Body of pancreas (tissue), 4 donors: ENCODE measurements at places on chromosomes 7 and 10. TPM values are rescaled to one million over a fixed set of nuclear protein-coding genes. Genes with fewer than 3 reads are reported as not detected.

Gene CYP3A4
- total RNA-seq: 267 TPM

Gene COBL
- 25.4 TPM for total RNA-seq

Gene FOXP2
- total RNA-seq: 15.5 TPM

Gene JAZF1
- total RNA-seq: 4.9 TPM

Gene ZNF804B
- total RNA-seq: under 0.01 TPM

Gene NRG3
- total RNA-seq: 0.26 TPM

Gene CLRN3
- 0.26 TPM for total RNA-seq

DNA sequence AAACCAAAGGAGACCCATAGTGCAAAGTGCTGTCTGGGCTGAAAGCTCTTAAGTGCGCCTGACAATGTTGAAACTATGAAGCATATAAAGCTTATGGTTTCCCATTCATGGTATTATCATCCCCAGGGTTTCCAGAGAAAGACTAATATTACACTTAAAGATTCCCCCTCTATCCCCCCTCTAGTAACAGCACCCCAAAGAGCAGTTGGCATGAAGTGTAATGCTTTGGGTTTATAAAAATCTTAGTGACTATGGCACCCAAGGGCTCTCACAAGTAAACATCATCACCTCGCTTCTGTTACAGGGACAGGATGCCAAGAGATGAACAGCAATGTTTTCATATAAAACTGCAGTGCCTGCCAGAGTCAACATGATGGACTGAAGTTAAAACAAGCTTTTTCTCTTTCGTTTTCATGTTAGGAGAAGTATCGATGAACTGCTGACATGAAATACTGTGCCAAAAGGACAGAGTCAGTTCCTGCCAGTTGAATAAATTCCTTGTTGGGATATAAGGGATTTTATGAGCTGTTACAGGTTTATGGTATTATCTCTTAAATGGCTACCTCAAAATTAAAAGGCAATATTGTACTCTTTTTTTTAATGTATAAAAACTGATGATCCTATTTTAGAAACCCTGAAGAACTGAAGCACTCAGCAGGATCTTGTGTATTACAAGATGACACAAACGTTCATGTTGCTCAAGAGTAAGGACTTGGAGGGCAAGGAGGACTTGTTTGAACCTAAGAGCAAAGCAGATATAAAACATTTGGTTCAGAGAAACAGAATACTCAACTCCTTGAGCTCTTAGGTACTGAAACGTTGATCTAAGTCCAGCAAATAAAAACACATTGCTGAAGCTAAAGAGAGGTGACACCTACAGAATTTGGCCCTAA, 203.7 kb upstream of the IMMP2L start:
- H3K36me3 ChIP-seq: peaks cover 2% of the 10 kb centered on the region
- no peak overlapping the region for H3K4me3 ChIP-seq
- no peak overlapping the region for H3K27ac ChIP-seq
- DNase-seq: no peak

DNA sequence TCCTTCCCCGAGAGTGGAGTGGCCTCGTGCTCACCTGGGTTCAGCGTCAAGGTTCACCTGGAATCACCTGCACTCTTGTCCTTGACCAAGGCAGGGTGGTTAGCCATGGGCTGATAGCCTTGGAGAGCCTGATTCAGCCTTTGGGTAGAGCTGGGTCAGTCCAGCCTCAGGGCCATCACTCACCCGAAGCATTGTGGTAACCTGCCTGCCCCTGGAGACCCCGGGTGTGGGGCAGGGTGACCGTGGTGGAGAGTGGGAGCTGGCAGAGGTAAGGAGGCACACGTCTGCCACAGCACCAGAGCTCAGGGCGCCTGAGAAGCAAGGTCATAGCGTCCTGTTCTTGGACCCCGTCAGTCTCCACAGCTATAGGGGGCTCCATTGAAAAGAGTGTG, 27.8 kb upstream of the WDFY4 start:
- no peak overlapping the region for H3K4me3 ChIP-seq
- H3K27me3 ChIP-seq: no peaks in the 10 kb centered on the region
- DNase-seq: no peak
- H3K36me3 ChIP-seq: no peaks in the 10 kb centered on the region
- peaks cover 17% of the 10 kb centered on the region for H3K4me1 ChIP-seq

GRCh38 chr7:139775829-139776266, 1.9 kb downstream of the HIPK2 start:
- peak; percentile 82 for DNase-seq
- H3K27me3 ChIP-seq: no peaks in the 10 kb centered on the region
- H3K4me1 ChIP-seq: peaks cover 53% of the 10 kb centered on the region
- H3K27ac ChIP-seq: peak overlapping the region; percentile 94
- H3K36me3 ChIP-seq: no peaks in the 10 kb centered on the region

DNA sequence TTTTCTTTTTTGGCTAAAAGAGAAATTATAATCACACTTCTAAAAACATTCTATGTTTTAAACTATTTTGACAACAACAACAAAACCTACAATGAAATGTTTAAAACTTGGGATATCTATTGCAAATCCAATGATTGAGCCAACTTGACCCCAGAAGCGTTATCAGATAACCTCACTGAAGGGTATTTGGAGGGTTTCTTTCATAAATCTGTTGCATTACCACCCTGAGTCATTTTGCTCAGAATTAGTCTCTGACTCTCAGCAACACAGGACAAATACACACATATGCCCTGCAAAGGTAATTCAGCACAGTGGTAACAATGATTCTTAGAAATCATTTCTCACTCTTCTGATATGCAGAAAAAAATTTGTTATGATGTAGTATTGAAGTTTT, 2.3 kb upstream of the COL1A2 start:
- no peaks in the 10 kb centered on the region for H3K36me3 ChIP-seq
- H3K4me3 ChIP-seq: no peak overlapping the region
- DNase-seq: no peak
- H3K4me1 ChIP-seq: peaks cover 10% of the 10 kb centered on the region
- H3K27me3 ChIP-seq: peaks cover 8% of the 10 kb centered on the region

DNA sequence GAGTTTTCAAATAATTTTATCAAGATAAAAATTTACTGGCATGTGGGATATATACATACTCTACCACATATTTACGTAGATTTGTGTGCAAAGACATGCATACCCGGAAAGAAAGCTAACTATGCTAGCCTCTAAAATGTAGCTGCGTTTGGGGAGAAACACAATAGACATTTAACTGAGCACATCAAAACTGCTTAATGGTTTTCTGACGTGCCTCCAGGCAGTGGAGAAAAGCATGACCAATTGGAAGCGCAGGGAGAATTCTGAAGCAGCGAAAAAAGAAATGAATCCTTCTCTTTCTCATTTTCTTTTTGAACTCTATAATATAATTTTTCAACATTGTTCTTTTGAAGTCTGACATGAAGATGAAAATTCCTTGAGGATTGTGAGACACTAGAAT, 60.3 kb upstream of the LYZL1 start:
- H3K36me3 ChIP-seq: no peaks in the 10 kb centered on the region
- no peak overlapping the region for H3K4me3 ChIP-seq
- H3K4me1 ChIP-seq: no peaks in the 10 kb centered on the region
- no peaks in the 10 kb centered on the region for H3K27me3 ChIP-seq

DNA sequence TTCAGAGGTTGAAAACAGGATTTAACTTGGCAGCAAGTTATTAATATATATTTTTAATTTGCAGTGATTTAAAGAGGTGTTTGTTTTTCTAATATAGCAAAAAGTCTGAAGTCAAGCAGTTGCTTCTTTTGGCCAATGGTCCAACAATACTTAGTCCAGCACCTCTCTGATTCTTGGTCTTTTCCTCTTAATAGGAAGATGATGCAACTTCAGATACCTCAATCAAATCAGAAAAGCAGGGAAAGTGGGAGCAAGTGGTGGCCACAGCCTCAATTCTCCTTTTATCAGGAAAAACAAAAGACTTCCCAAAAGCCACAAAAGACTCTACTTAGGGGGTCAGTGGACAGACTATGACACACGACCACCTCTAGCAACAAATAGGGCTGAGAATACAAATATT, 133.6 kb upstream of the LRGUK start:
- DNase-seq: no peak
- no peak overlapping the region for H3K4me3 ChIP-seq
- no peaks in the 10 kb centered on the region for H3K36me3 ChIP-seq
- H3K27ac ChIP-seq: no peak overlapping the region

DNA sequence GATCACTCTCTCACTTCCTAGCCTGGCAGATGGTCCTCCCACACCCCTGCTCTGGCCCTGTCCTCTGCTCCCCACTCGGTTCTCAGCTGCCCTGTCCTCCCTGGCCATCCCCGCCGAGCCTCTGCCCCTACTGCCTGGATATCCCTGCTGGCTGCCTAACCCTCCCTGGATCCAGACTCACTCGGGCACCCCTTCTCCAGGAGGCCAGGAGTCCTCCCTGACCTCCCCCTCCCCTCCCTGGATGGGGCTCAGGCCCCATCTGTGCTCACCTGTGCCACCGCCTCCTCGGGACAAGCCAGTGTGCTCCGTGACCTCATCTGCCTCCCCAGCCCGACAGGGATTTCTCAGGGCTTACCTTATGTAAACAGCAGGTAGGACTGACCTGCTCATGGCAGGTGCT, 406.1 kb downstream of the TCERG1L start:
- no peak overlapping the region for H3K4me3 ChIP-seq
- DNase-seq: no peak
- no peaks in the 10 kb centered on the region for H3K4me1 ChIP-seq

- no peaks in the 10 kb centered on the region for H3K36me3 ChIP-seq
- H3K27ac ChIP-seq: no peak overlapping the region
- DNase-seq: no peak
These were observed 100.9 kb upstream of the DPP6 start for GRCh38 chr7:153951316-153951715.

DNA sequence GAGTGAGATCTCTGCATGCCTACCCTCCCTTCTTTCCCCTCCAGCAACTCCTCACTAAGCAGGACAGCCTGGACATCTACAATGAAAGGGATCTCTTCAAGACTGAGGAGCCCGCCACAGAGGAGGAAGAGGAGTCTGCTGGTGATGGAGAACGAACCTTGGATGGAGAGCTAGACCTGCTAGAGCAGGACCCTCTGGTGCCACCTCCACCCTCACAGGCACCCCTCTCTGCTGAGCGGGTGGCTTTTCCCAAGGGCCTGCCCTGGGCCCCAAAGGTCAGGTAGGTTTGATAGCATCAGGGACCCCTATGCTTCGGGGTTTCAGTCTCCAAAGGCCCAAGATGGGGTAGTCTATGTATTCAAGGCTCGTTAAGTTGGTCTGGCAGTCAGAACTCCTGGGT, 23.9 kb downstream of the STRIP2 start:
- H3K4me3 ChIP-seq: no peak overlapping the region
- H3K27me3 ChIP-seq: no peaks in the 10 kb centered on the region
- no peak for DNase-seq
- peaks cover 12% of the 10 kb centered on the region for H3K4me1 ChIP-seq
- no peak overlapping the region for H3K27ac ChIP-seq
- no peaks in the 10 kb centered on the region for H3K36me3 ChIP-seq

DNA sequence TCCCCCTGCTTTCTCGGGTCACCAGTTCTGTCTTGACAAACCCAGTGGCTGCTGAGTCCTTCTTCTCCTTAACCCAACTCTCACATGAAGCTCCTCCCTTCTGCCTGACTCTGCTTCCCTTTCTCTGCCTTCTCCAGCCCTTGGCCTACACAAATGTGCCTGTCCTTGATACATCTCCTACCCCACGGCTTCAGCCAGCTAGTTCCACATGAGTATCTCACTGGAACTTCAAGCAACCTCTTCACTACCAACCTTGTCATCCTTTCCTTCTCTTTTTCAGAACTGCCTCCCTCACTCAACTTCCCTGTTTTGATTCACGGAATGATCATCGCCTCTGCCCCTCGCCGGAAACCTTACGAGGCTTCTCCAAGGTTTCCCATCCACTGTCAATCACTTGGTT, 55.9 kb downstream of the PDIA4 start:
- H3K27me3 ChIP-seq: no peaks in the 10 kb centered on the region
- DNase-seq: no peak
- no peak overlapping the region for H3K4me3 ChIP-seq
- H3K4me1 ChIP-seq: no peaks in the 10 kb centered on the region
- H3K36me3 ChIP-seq: no peaks in the 10 kb centered on the region
- H3K27ac ChIP-seq: no peak overlapping the region

GRCh38 chr7:98872328-98872924, 2.6 kb upstream of the TMEM130 start:
- peaks cover 13% of the 10 kb centered on the region for H3K4me1 ChIP-seq
- no peak for DNase-seq
- H3K36me3 ChIP-seq: no peaks in the 10 kb centered on the region
- no peak overlapping the region for H3K27ac ChIP-seq

GRCh38 chr7:101172005-101172853, 6.9 kb upstream of the VGF start:
- H3K4me1 ChIP-seq: peaks cover 38% of the 10 kb centered on the region
- H3K27ac ChIP-seq: no peak overlapping the region
- peaks cover 71% of the 10 kb centered on the region for H3K27me3 ChIP-seq
- H3K36me3 ChIP-seq: no peaks in the 10 kb centered on the region
